Immature natural killer cell (primary cell): ENCODE measurements at places on chromosomes 2 and 18.

- DNase-seq, result no peak
Observed at GRCh38 chr2:235502336-235502735, 8.5 kb downstream of the AGAP1 start.

DNA sequence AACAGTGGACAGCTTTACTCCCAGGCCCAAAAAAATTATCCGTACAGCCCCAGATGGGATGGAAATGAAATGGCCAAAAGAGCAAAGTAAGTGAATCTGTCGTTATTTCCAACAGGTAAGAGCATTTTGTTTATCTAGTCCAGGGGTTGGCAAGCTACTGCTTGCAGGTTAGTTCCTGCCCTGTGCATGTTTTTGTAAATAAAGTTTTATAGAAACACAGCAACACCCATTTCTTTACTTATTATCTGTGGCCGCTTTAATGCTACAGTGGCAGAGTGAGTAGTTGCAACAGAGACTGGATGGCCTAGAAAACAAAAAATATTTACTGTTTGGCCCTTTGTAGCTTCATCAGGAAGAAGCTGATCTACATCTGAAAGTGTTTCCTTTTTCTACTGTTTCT lies 94.3 kb upstream of the FOSL2 start:
- no peak for DNase-seq

DNA sequence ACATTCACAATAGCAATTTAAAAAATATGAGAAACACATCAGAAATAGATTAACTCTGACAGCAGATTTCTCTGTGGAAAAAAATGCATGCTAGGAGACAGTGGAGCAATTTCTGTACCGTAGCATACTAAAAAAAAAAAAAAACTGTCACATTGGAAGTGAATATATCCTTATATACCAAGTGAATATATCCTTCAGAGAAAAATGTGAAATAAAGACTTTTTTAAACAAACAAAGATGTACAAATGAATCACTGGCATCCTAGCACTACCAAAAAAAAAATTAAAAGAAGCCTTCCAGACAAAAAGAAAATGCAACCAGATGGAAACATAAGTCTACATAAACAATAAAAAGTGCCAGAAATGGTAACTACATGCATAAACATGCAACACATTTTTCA lies 169.4 kb downstream of the NBAS start:
- DNase-seq, result no peak

DNA sequence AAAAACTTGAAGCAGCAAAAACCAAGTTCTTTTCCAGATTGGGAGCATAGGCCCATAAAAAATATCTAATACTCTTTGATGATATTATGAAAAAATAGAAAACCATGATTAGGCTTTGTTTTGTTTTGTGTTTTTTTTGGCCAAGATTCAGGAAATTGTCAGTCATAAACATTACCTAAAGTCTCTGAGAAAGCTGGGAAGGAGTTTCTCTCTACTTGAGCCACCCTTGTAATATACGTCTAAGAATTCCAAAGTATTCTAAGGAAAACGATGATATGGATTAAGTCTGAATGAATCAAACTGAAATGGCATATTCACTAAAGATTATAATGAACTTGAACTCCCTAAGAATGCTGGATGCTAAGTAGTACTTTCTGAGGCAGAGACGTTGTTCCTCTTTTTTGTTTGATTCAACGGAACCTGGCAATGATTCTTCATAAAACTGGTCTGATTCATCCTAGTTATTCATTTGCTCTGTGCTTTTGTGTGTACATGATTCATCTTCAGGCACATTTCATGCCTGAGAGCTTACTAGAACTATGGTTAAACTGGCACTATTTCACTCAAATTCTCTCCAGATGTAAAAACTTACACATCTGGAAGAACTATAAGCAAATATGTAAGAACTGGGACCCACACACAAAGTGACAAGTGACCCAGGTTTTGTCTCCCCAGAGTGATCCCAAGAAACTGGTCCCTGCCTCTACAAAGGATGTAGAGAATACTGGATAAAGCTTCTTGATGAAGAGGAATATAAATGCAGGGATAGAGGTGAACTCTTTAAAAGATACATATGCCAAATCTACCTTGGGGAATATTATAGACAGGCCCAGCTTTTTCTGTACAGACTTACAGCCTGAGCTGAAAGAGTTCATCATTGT lies 159.7 kb downstream of the DOCK10 start:
- DNase-seq, result no peak

GRCh38 chr2:38274286-38275276 lies 102.5 kb downstream of the ATL2 start:
- peak; percentile 31 for DNase-seq

DNA sequence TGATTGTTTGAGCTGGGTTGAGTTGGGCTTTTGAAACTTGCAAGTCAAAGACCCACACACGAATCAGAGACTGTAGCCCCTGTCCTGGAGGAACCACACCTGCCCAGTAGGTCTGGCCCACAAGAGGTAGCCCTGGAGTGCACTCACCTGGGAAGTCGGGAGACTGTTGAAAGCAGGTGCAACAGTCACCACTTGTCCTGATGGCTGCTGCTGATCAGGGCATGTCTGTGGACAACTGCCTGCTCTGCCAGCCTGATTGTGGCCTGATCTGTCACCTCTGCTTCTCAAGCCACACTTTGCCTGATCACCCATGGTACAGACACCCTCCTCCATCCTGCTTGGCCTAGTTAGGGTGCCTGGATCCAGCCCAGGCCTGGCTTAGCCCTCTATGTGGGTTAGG lies 105.0 kb upstream of the HAAO start:
- DNase-seq, result no peak

- no peak for DNase-seq
Observed at GRCh38 chr18:58534535-58535301, 94.2 kb downstream of the ALPK2 start.

GRCh38 chr18:37844209-37844970 lies 278.8 kb upstream of the CELF4 start:
- no peak for DNase-seq

DNA sequence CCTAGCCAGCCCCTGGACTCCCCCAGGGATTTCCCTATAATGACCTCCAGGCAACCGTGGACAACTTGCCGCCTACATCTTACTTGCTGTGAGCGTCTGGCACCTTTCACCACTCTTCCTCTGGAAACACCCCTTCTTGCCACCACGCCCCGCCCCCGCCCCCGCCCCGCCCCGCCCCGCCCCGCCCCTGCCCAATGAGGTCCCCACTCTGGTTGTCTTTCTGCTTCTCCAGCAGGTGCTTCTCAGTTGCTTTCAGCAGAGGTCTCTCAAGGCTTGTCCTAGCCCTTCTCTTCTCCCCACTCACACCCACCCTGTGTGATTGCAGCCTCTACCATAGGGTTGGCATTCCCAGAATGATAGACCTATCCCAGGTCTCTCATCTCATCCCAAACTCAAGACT lies 214.5 kb downstream of the EN1 start:
- no peak for DNase-seq

GRCh38 chr2:70831861-70832260 lies 3.8 kb downstream of the CD207 start:
- DNase-seq, result no peak

- DNase-seq, result no peak
Observed at GRCh38 chr2:42054714-42055430, 7.1 kb downstream of the PKDCC start.

DNA sequence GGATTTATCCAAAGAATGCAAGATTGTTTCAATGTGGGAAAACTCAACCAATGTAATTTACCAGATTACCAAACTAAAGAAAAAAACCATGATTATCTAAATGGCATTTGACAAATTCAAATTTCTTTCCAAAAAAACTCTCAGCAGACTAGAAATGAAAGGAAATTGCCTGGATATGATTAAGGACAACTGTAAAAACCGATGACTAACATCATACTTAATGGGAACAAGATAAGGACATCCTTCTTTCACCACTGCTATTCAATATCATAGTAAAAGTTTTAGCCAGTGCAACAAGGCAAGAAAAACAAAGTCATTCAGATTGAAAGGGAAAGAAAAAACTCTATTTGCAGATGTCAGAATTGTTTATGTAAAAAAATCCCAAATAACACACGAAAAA lies 4.4 kb upstream of the CCDC150 start:
- DNase-seq, result no peak

DNA sequence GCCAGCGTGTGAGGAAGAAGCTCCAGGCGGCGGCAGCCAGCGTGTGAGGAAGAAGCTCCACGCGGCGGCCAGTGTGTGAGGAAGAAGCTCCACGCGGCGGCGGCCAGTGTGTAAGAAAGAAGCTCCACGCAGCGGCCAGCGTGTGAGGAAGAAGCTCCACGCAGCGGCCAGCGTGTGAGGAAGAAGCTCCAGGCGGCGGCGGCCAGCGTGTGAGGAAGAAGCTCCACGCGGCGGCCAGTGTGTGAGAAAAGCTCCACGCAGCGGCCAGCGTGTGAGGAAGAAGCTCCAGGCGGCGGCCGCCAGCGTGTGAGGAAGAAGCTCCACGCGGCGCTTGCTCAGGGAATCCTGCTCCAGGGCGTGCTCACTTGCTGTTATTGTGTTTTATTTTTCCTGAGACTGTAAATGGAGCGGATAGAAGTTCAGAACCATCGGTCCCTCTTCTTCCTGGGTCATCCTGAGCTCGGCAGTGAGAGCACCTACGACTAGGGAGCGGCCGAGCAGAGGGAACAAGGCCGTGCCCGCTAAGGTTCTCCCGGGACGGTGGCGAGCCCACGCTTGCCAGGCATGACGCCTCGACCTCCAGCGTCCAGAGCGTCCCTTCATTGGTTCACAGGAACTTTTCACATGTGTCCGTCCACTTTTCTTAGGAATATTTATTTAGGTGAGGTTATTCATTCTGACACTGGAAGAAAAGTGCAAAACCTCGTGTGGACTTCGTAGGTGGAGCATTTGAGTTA lies 94.2 kb downstream of the TMEM18 start:
- DNase-seq, result no peak

DNA sequence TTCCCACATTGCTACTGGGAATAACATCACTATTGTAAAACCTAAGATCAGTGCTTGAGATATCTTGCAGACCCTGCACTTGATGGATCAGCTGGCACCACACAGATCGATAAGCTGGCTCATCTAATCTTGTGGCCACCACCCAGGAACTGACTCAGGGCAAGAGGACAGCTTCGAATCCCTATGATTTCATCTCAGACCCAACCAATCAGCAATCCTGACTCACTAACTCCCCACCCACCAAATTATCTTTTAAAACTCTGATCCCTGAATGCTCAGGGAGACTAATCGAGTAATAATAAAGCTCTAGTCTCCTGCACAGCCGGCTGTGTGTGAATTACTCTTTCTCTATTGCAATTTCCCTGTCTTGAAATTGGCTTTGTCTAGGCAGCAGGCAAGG lies 11.3 kb upstream of the TEX44 start:
- DNase-seq, result no peak

DNA sequence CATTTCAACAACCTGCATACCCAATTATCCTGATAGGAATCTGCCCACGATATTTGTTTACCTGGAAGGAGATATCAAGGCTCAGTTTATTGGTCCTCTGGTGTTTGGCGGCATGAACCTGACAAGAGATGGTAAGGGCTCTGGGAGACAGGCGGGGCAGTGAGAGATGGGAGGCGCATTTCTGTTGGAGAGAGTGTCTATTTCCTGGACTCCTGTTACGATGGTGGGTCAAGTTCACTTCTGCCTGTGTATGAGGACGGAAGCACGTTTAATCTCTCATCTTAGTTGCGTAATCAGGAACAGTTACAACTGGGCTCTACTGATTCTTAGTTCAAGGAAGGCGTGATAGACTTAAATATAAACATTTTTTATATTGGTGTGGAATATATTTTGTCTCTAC lies 8.9 kb downstream of the PDCL3 start:
- no peak for DNase-seq

- DNase-seq, result no peak
Observed at GRCh38 chr2:136195226-136195625, 77.3 kb upstream of the CXCR4 start.

DNA sequence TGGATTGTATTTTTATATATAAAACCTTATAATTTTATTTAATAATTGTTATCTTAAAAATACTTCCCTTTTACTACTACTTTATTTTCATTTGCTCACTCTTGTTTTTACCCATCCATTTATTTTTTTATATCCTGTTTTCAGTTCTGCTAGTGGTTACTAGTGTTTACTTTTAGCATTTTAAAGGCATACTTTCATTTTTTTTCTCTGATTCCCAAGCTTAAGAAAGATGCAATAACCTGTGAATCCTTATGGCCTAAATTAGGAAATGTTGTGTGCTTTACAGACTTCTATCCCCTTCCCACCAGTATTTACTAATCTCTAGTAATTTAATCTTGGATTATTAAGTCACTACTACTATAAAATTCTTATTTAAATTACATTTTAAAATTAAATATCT lies 140.0 kb downstream of the SMAD7 start:
- no peak for DNase-seq

- no peak for DNase-seq
Observed at GRCh38 chr2:172181840-172182239, 79.1 kb upstream of the DLX2 start.

DNA sequence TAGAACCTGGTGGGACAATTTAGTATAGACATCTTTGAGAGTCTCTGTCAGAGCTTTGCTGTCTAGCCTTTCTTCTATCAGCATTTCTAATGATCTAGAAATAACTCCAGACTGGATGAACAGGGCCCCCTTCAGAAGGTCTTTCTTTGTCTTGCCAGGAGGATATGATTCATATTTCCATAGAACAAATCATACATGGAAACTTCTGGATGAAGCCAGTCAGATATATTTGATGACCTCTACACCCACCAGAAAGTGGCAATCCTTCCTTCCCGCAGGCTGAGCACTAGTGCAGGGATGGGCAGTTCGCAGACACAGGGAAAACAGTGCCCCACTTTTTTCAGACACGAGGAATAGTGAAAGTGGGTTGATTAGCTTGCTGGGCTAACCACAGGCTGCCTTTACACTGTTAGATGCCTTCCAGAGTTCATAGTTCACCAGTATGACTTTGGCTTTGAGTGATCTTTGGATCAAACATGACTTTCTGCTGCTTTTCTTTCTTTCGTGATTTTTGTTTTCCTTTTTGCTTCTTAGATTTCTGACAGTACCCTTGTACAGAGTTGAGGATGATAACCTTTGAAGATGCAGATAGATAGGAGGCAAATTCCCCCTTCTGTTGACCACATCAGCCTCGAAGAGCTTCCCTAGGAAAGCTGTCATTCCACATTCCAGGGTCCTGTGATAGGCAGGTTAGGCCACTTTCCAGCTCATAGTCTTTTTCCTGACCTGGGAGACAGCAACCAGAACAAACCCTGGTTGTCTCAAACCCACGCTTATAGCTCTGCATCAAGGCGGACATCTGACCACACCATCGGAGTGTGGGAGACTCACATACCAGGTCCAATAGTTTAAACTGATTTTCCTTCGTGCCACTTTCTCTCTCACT lies 237.0 kb downstream of the ZNF407 start:
- DNase-seq, result no peak

DNA sequence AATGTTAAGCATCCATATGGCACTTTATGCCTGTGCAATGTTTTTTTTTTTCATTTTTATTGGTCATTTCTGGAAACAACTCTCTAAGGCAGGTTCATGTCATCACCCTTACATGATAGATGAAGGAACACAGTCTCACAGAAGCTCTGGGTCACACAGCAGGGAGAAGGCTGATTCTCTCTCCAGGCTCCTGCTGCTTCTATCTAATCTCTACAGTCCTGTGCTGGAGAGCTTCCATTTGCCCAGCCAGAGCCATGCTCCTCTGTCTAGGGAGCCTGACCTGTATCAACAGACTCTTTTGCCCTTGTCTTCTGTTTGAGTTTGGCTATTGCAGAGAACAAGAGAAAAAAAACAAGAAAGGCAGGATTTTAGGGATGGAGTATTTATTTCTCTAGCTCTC lies 584.8 kb downstream of the MBD2 start:
- DNase-seq, result no peak
